GM23248 (cell line): ENCODE measurements at places on chromosomes 4 and X.

DNA sequence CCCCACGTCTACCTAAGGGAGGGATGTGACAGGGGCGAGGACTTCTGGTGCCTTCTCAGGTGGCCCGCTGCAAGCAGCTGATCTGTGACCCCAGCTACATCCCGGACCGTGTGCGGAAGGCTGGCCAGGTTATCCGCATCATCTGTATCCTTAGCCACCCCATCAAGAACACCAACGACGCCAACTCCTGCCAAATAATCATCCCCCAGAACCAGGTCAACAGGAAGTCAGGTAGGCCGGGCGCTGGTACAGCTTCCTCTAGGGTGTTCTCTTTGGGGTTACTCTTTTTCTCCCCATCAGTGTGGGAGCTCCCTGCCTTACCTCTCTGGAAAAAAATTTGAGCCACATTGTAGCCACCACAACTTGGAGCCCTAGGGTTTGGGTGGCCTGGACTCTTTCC is 2.4 kb upstream of the FAM50A start:
- no peak for DNase-seq

DNA sequence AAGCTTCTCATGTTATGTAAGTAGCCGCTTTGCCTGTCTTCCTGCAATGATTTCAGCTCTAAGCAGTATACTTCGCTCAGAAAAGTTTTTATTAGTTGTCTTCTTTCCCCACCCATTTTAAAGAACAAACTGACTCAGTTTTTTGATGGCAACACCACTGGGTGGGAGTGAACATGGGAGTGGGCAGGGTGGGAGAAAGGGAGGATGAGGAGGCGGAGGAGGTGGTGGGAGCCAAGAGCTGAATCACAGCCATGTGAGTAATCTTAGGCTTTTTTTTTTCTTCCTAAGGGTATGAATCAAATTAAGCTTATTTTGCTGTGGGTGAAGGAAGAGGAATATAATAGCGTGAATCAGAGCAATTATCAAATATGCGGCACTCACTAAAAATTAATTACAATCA is 574.3 kb upstream of the DIPK2B start:
- peak; percentile 88 for DNase-seq

DNA sequence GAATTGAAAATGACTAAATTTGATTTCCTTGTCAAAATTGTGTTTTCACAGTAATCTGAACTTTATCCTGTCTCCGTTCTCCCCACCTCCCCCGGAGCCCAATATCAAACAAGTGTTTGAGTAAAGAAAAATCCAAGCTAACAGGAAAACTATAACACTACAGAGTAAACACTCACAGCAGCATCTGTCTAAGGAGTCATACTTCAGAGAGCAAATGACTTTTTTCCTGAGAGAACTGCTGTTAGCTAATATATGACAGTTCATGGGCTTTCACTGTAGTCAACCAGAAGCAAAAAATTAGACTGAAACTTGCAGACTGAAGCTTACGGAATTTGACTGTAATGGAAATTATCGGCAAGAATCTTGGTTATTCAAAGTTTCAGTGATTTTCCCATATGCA is 321.7 kb downstream of the ANKRD50 start:
- no peak for DNase-seq

GRCh38 chr4:10998846-10999245 is 314.3 kb upstream of the CLNK start:
- no peak for DNase-seq

- peak; percentile 23 for DNase-seq
These were observed 19.7 kb upstream of the BBS12 start for GRCh38 chr4:122712782-122713181.

DNA sequence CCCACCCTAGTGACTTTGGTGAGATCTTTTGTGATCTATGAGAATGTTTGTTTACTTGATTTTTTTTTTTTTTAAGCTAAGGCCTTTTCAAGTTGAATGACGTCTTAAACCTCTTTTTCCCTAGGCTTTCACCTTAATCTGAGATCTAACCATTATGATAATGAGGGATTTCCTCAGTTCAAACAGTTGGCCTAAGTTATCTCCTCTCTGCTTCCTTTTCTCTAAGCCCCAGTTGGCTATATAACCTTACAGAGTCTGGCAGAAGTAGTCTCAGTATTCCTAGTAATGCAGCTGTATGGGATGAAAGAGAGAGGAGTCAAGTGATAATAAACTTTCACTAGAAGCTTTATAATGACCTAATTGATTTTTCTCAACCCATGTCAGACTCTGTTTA is 99.0 kb downstream of the STIM2 start:
- no peak for DNase-seq
